ENCODE measurements at places on chromosomes 13 and 19.

GRCh38 chr13:51998723-51999509 is 12.3 kb downstream of the ATP7B start:
- no peak for DNase-seq

- peak; percentile 48 for DNase-seq
Observed at GRCh38 chr19:47032171-47032811, 12.7 kb downstream of the NPAS1 start.

- no peak for DNase-seq
Observed at GRCh38 chr19:10132905-10133304, 13.2 kb upstream of the EIF3G start.

DNA sequence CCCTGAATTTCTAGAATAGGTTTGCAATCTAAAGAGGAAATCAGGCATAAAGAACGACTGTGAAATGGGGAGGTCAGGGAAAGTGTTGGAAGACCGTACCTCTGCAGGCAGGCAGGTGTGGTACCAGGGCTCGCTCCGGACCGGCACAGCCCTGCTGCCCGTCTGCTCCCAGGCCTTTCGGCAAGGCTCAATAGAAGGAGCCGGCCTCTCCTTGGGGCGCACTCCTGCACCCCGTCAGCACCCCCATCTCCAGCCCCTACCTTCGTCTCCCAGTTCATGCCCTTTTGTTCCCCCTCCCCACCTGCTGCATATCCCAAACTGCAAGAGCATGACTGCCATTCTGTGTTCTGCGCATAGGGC is 139.8 kb upstream of the SOX1 start:
- DNase-seq: no peak

DNA sequence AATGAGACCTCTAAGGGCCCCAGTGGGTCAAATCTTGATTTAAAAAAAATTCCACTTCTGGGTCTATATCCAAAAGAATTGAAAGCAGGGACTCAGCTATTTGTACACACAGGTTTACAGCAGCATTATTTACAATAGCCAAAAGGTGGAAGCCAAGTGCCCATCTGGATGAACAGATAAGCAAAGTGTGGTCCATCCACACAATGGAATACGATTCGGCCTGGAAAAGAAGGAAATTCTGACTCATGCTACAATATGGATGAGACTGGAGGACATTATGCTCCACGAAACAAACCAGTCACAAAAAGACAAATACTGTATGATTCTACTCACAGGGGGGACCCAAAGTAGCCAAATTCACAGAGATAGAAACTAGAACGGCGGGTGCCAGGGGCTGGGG is 76.7 kb downstream of the CACNA1A start:
- no peak for DNase-seq

DNA sequence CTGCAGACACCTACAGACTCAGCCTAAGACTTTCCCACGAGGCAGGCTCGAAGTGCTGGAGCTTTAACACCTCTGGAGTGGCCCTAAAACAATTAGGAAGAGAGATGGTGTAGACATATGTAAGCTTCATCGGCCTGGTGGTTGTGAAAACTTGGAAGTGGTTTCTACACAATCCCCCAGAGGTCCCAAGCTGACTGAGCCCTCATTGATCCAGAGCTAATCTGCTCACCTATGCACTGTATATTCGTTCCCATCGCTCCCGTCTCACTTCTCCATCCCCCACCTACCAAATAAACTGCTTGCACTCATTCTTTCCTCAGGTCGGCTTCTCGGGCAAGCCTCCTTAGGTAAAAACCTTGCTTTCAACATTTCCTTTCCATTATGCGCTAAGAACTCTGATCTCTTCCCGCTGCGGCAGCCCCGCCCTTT is 767 bp upstream of the ZNF793 start:
- DNase-seq: no peak

- DNase-seq: no peak
Observed at GRCh38 chr19:20444202-20444885, 121.2 kb downstream of the ZNF737 start.

DNA sequence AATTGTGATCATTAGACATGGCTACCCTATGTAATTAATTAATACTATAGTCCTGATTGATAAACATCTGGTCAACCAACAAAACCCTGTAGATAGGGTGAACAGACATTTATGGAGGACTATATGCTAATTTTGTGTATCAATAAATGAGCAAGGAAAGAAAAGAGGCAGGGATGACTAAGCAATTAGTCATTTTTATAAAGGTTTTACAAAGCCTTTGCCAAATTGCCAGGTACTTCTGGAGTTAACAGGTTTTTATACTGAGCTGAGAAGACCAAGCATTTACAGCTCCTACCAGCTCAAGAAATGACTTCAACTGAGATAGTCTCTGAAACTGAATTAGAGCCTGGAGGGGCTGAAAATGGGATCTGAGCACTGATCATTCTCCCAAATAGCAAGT is 186.8 kb upstream of the PRR20A start:
- no peak for DNase-seq

GRCh38 chr19:31214086-31214485 is 135.2 kb downstream of the TSHZ3 start:
- no peak for DNase-seq

DNA sequence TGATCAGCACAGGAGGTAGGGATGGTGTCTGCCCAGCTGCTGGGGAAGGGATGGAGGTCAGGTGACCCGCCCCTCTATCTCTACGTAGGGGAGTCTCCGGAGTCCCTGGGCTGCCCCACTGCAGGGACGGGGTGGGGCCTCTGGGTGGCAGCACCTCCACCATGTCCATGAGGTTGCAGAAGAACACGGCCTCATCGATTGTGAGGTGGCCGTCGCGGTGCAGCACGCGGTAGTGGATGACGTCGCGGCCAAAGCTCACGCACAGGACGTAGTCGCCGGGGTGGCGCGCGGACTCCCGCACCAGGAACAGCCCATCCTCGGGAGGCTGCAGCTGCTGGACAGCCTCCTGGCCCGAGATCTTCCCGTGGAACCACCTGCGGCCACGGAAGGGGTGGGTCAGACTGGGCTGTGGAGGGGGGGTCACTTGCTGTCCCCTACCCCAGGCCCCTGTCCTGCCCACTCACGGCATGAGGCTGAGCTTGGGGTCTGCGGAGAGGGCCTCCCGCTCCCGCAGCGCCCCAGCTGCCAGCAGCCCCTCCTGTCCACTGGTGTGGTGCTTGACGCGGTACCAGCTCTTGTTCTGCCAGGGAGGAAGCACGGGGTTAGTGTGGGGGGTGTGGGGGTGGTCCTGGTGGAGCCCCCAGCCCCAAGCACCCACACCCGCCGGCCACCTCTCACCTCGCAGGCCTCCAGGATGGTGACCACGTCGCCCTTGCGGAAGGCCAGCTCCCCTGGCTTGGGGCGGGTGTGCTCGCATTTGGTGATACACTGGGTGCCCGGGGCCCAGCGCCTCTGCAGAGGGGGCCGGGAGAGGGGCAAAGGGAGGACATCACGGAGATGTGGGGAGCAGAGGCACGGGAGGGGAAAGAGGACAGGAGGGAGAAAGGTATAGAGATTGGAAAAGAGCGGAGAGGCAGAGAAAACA is 2.3 kb downstream of the MATK start:
- no peak for DNase-seq

GRCh38 chr13:70534466-70534865 is 426.2 kb upstream of the KLHL1 start:
- DNase-seq: no peak

GRCh38 chr19:1340681-1341469 is 42.8 kb upstream of the NDUFS7 start:
- no peak for DNase-seq

DNA sequence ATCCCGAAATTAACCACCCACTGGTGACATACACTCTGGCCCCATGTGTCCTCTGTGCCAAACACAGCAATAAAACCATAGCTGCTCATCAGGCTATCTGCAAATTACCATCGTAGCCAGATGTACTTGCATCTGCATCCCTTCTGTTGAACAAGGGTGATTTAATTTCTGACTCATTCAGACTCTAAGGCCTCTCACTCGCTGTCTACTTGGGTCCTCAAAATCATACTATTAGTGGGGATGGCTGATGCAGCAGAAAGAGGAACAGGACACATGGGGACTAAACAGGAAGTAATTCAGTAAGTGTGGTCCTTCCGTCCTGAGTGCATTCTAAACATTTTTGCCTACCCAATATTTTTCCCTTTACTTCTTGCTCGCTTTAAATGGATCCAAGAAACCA is 2275.0 kb upstream of the PCDH20 start:
- DNase-seq: no peak

DNA sequence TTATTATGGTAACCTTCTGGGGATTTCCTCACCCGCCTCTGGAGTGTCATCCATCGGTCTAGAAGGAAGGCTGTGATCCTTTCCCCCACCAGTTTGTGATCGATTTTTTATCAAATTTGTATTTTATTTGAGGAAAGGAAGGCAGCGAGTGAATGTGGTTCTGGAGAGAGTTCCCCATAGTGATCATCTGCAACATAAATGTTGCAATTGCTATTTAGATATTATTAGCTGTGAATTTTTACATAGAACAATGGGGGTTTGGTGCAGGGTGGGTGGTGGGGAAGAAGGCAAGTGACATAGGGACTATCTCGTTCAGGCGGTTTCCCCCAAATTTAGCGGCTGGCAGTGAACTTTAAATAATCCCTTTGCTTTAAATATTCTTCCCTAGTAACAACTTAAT is 1.2 kb downstream of the CDK8 start:
- DNase-seq: no peak

GRCh38 chr19:6952956-6953355 is 65.6 kb downstream of the ADGRE1 start:
- DNase-seq: no peak

- DNase-seq: no peak
Observed at GRCh38 chr13:41614671-41615527, 157.5 kb downstream of the RGCC start.

GRCh38 chr13:98664510-98664909 is 87.6 kb upstream of the STK24 start:
- DNase-seq: no peak

GRCh38 chr13:73832128-73832588 is 302.0 kb downstream of the KLF12 start:
- no peak for DNase-seq

GRCh38 chr19:4081441-4082129 is 14.9 kb upstream of the ZBTB7A start:
- DNase-seq: peak; percentile 65

DNA sequence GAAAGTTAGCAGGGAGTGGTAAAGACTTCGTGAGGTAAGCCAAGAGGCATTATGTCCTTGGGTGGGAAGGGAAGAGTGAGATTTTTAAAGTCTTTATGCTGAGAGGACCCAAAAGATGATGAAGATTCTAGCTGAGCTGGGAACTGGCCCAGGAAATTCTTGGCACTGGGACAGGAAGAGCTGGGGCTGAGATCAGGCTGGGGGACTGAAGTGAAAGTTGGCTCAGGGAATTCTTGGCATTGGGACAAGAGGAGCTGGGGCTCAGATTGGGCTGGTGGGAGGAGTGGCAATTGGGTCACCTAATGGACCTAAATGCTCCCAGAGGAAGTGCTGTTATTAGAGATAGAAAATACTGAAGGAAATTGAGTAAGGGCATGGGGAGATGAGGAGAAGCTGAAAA is 8.8 kb downstream of the SCEL start:
- no peak for DNase-seq

- no peak for DNase-seq
Observed at GRCh38 chr19:10395003-10395402, 8.3 kb downstream of the CDC37 start.

DNA sequence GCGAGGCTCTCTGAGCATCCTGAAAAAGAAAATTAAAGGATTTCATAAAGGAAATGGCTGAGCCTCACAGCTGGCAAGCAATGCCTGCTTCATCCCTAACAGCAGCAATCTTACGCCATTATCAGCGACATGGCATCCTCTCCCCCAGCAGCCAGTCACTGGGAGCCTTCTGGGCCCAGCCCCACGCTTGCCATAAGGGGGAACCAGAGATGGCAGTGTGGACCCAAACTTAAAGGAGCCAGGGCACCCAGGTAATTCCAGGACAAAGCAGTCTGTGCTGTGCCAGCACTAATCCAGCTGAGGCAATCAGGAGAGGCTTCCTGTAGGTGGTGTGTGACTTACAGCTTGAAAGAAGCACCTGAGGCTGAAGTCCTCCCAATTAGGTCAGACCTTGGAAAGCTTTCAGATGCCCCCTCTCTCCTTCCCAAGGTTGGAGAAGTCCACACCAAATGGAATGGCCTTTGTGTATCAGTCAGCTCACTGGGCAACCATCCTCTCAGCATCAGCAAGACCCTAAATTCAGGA is 10.3 kb downstream of the VSTM2B start:
- DNase-seq: no peak

- peak; percentile 71 for DNase-seq
Observed at GRCh38 chr19:5718579-5719273, 1.2 kb downstream of the LONP1 start.

GRCh38 chr19:13078897-13079541 is 23.6 kb downstream of the LYL1 start:
- DNase-seq: no peak

DNA sequence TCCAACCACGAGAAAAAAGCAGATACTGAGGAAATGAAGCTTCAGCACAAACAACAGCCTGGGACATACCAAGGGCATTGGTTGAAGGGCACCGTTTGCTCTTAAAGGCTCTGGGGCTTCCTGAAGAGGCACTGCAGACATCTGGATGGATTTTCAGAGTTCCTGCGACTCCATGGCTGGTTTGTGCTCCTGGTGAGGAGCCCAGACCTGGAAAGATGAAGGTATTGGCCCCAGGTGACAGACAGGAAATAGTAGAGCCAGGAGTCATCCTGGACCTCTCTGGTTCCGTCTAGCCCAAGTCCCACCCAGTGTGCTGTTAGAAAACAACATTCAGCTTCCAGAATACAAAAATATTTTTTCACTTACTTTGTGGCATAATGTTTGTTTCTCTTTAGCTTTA is 6.3 kb downstream of the IL17D start:
- DNase-seq: no peak

GRCh38 chr19:401866-402511 is 7.0 kb downstream of the C2CD4C start:
- DNase-seq: no peak

DNA sequence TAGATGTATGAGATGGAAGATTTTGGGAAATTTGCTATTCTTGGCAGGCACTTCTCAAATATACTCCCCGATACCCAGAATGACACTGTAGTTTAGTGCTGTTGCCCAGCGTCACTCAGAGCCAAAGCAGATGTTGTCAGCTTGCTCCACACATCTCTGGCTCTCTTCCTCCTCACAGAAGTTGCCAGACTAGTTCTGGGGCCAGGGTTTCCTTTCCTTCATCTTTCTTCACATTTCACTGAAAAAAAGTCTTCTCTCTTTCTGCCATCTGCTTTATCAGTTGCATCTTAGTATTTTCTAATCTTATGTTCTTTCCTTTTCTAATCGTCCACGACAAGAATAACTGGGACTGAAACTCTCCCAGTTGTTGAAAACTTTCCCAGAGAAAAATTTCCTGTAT is 251.4 kb downstream of the RGCC start:
- DNase-seq: no peak

GRCh38 chr13:50128428-50128931 is 113.2 kb downstream of the KCNRG start:
- DNase-seq: no peak

DNA sequence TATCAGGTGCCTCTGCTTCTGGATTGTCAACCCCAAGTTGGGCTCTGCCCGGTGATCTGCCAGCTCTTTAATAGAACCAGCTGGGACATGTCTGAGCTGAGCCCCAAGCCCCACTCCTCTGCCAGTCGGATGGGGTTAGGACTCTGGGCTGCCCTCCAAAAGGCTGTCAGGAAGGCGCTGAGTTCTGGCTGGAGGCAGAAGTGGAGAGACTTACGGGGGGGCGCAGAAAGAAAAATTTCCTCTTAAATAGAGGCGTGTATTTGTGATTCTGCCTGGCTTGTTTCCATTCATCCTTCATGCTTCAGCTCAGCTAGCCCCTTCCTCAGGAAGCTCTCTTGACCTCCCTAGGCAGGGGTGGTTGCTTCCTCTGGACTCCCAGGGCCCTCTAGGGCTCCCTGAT is 985 bp upstream of the KCNK6 start:
- DNase-seq: no peak

Measured in hematopoietic multipotent progenitor cell treated with erythropoietin and hydrocortisone succinate and interleukin-3 and kit ligand, for 17 days (in vitro differentiated cells).